ENCODE measurements at places on chromosomes 16 and 17.
A peak's percentile ranks its signal among the peaks of the same experiment; 100 is the strongest.

DNA sequence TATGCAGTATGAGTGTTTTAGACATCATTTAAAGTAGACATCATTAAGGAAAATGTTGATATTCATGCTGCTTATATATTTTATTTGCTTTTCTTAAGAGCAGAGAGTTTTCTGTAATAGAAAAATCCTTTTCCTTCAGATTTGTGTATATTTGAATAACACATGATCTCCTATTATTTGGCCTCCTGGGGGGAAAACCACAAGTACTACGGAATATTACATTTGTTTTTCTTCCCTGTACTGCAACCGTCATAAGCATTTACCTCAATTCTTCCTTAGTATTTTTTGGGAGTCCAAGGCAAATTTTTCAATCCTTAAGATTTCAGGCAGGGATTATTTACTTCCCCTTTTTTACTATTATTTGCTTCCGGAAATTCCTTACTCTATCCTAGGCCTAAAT, 6.0 kb downstream of the RSPRY1 start:
- DNase-seq: peak; percentile 77

DNA sequence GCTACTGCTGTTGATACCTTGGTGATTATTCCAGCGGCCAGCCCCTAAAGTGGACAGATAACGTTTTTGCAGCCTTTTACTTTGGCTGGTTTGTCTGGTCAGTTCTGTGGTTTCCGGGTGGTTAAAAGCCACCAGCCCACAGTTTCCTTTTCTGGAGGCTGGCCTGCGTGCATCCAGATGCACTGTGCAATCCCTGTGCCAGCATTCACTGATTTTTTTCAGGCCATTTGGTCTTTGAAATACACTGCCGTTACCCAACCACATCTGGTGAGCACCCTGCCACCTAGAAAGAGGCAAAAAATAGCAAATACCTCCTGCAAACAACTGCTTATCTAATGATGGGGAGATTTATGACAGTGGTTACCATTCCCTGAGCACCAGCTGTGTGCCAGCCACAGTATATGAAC, 797 bp downstream of the NUDT7 start:
- DNase-seq: peak; percentile 66

DNA sequence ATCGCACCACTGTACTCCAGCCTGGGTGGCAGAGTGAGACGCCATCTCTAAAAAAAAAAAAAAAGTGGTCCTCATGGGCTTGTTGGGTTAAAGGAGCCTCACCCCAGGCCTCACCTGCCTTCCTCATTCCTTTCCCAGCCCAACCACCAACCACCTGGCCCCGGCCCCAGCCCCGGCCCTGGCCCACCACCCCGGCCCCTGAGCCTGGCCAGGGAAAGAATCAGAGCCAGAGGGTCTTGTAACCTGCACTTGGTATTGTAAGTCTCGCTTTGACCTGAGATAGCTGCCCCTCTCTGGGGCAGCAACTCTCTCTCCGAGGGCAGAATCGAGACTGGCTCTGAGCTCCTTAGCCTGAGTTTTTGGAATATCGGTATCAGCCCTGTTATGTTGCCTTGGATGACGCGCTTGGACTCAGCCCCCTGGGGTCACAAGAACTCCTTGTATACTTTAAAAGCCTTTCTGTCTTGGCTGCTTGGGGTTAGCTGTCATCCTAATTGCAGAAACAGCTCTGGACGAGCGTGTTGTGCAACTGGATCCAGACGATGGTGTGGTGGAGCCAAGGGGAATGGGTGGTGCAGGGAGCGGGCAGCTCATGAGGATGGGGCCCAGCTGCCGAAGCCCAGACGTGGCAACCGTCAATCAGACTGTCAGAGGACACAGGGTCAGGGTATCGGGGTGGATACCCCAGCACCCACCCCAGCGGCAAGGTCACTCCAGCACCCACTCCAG, 14.6 kb downstream of the SMTNL2 start:
- no peak for DNase-seq

DNA sequence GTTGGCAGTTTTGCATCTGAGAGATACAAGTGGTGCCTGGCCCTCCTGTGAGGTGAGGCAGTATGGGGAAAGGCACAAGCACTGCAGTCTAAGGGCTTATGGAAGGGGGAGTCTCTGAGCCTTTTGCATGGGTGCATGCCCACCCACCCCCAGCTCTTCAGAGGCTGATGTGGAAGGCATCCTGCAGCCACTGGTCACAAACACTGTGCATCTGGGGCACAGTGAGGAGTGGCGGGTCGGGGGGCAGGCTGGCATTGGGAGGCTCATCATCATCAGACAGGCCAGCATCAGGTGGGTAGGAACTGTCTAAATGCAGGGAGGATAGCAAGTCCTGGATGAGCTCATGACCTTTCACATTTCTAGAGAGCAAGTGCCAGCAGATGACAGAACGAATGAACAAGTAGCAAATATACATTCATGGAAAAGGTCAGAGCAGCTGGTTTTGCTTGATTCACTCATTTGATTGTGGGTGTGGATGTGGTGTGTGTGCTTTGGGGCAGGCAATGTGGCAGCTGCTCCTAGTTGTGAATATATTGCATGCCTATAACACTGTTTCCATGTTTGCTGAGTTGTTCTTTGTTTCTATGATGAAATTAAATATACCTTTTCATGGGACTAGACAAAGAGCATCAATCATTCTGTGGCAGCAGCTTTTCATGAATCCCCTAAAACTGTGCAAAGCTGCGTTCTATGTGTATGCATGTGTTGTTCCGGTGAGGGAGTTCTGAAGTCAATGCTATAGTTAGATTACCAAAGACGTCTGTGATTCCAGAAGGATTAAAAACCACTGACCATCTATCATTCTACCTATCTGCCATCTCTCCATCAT, 29.2 kb downstream of the TRIM25 start:
- DNase-seq: no peak

- peak; percentile 13 for DNase-seq
These were observed 6.9 kb downstream of the IFT20 start for GRCh38 chr17:28328325-28328724.

DNA sequence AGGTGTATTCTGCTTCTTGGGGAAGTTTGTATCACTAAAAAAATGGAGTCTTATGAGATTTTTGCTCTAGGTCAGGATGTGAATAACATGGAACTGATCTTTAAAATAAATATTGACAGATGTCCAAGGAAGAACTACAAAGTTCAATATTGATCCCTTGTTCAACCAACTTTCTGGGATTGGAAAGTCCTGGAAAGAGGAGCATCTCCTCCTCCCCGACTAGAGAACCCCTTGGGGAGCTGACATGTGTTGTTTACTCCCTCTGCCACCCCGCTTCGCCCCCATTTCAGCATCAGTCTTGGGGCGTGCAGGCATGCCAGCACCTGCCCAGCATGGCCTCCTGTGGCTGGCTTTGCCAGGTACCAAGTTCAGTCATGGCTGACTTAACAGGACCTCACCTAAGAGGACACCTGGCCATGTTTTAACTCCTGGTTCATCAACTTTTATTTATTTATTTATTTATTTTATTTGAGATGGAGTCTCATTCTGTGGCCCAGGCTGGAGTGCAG, 33.8 kb downstream of the PMFBP1 start:
- DNase-seq: no peak

GRCh38 chr17:47950448-47950847, 7.2 kb downstream of the PRR15L start:
- no peak for DNase-seq

DNA sequence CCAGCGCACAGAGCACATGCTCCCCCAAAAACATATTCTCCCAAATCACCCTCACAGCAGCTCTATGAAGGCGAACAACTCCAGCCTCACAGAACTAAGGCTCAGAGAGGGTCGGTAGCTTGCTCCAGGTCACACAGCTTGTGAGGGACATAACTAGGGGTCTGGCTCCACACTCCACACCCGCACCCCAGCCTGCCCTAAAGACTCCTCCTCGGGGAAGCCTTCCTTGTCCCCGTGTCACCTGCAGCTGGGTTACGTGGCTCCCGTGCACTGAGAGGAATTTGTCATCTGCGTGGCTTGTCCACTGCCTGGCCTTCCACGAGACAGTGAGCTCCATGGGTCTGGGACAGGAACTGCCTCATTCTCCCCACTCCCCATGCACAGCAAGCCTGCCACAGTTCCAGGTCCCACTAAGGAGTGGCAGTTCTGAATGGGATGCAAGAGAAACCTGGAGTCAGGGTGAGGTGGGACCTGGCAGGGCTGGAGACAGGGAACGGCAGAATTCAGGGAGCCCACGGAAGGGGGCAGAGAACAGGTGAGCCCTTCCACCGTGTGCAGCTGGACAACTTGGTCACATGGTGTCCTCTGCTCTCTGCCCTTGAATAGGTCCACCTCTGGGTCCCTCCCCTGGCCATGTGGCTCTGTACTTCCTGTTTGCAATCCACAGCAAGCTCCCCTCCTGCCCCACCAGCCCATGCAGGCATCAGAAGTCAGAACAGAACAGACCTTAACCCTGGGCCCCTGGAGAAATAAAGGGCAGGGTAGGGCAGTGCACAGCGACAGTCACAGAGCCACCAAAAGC, 27.4 kb downstream of the TNFRSF13B start:
- DNase-seq: no peak

- DNase-seq: no peak
These were observed 185.6 kb downstream of the PRKCA start for GRCh38 chr17:66487981-66488468.

DNA sequence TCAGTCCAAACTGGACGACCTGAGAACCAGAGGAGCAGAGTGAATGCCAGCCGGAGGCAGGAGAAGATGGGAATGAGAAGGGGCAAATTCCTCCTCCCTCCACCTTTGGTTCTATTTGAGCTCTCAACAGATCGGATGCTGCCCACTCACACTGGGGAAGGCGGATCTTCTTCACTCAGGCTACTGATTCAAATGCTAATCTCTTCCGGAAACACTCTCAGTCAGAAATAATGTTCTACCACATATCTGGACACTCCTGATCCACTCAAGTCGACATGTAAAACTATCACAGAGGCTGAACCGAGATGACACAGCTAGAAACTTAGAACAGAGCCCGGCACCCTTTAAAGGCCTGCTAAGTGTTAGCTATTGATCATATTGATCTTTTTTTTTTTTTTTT, 57.4 kb upstream of the GRIN2A start:
- no peak for DNase-seq

- DNase-seq: peak; percentile 78
These were observed 1.9 kb downstream of the CMC2 start for GRCh38 chr16:81004646-81005353.

DNA sequence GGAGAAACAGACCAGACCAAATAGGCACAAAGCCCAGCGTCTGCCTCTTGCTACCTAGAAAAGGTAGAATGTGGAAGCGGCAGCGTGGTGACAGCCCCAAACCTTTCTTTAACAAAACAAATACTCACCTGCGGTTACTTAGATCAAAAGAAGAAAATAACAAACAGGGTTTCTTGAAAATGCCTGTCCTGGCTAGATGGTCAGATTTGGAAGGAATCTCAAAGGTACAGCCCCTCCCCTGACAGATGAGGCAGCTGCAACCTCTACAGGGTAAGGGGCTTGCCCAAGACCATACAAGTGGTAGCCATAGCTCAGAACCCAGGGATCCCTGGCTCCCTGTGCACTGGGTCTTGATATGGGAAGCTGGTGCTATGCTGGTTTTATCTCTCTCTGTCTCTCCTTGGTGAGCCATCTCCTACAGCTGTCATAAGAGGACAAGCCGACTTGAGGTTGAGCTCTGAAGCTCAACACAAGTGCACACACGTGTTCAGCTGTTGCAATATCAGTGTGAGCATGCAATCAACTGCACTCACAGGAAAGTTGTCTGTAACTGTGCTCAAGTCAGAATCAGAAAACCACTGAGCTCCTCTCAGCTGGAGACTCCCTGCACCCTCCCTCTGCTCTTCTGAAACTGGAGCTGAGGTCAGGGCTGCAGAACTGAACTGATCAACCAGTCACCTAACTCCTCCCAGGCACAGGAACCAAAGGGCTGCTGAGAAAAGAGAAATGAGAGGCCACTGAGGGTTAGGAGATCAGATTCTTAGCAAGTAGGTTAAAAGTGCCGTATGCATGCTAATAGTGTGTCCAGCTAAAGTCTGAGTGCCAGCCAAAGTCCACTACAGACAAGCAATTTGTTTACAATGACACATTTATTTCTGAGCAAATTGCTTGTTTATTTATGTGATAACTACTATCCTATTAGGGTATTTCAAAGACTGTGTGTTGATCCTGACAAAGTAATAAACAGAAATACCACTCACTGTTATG, 6.1 kb upstream of the RNF157 start:
- peak; percentile 52 for DNase-seq

GRCh38 chr16:46618516-46618915, 2.7 kb downstream of the SHCBP1 start:
- no peak for DNase-seq

DNA sequence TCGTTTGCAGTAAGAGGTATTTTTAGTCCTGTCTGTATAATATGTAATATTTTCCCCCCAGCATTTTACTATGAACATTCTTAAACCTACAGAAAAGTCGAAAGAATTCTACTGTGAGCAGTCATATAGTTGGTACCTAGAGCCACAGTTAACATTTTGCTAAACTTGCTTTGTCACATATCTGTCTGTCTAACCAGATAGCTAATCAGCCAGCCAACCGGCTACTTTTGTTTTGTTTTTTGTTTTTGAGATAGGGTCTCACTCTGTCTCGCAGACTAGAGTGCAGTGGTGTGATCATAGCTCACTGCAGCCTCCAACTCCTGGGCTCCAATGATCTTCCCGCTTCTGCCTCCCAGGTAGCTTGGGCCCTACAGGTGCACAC, 73.3 kb downstream of the ABCC1 start:
- DNase-seq: no peak

GRCh38 chr16:75864243-75864642, 138.0 kb upstream of the CPHXL start:
- DNase-seq: no peak

DNA sequence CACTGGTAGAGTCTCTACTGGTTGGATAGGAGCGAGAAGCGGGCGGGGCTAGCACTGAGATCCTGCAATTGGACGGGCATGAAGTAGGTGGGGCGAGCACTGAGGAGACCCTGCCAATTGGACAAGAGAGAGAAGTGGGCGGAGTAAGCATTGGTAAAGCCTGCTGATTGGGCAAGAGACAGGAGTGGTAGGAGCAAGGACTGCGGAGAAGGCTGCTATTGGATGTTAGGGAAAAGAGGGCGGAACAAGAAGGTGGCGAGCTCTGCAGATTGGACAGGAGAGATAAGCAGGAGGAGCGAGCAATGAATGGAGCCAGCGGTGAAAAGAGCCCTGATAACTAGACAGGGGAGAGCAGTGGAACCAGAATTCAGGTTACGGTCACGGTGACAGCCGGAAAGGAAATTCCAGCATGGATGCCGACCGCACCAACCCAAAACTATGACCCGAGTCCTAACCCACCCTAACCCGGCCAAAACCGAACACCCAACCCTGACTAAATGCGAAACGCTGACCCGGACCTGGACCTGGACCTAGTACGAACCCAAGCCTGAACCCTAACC, 4.8 kb downstream of the SCGB1C2 start:
- DNase-seq: peak; percentile 5

- peak; percentile 25 for DNase-seq
These were observed 673 bp upstream of the CHD9 start for GRCh38 chr16:53053967-53054669.

- peak; percentile 32 for DNase-seq
These were observed 721 bp downstream of the TBCD start for GRCh38 chr17:82752371-82753200.

All from astrocyte of the spinal cord (primary cell).